GM23248 (cell line): ENCODE measurements at places on chromosomes 5 and 9. TPM values are rescaled to one million over a fixed set of nuclear protein-coding genes. Genes with fewer than 3 reads are reported as not detected.

Gene HTR4
- total RNA-seq, result not detected in 2 replicates

- peak; percentile 15 for DNase-seq
These were observed 236.8 kb downstream of the SLIT3 start for GRCh38 chr5:169064093-169064492.

DNA sequence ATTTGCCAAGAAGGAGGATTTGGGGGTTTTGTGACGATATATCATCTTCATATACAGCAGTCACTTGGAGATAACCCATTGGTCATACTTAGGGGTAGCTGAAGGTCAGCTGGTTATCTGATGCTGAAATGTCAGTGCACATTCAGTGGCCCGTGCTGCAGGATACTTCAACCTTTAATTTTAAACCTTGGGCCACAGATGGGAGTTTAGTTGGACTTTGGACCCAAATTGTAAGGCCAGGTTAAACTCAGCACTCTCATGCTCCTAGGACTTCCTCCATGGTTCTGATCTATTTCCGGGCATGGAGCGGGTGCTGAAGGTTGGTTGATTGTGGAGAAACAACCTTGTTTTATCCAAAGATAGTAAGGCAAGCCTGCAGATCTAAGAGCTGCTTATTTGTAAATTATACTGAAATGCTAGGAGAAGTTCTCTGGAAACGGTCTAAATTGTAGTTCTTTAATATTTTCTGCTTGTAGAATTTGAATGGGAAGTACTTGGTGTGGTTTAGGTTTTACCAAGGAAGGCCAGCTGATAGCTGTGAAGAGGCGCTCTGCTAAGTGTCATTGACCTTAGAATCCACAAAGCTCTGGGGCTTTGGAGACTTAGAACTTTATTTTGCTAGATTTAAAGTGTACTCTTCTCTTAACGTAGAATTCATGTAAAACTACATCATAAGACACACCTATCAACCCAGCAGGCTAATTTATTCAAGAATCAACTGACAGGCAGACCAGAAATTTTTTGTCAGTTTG, 38.6 kb downstream of the SLC44A1 start:
- DNase-seq, result no peak

Gene SELENOP
- total RNA-seq, result 1.4 and 1.5 TPM in 2 replicates
